Hindlimb muscle (tissue), 1 donor: ENCODE measurements at places on chromosomes 5 and 9.

DNA sequence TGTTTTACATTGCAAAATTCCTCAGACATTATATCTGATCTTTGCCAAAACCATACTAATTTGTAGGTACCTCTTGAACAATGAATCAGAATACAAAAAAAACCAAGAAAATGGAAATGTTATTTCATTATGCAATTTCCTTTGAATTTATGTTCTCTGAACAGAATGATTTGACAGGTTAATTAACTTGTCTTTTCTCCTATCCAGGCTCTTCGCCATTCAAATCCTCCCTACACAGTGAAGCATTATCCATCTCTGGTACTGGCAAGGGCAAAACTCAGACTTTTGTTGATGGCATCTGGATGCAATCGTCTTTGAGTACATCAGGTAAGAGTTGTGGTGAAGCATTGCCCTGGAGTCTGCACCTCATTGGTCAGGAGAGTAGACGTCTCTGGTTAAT is 655.7 kb upstream of the ITGA1 start:
- DNase-seq, result no peak

GRCh38 chr9:23551311-23551721 is 274.7 kb downstream of the ELAVL2 start:
- DNase-seq, result no peak

GRCh38 chr5:174807471-174807870 is 83.1 kb downstream of the MSX2 start:
- DNase-seq, result no peak

- DNase-seq, result no peak
These were observed 9.3 kb upstream of the NRARP start for GRCh38 chr9:137311171-137311985.

GRCh38 chr5:77064040-77064439 is 23.0 kb downstream of the ZBED3 start:
- no peak for DNase-seq

DNA sequence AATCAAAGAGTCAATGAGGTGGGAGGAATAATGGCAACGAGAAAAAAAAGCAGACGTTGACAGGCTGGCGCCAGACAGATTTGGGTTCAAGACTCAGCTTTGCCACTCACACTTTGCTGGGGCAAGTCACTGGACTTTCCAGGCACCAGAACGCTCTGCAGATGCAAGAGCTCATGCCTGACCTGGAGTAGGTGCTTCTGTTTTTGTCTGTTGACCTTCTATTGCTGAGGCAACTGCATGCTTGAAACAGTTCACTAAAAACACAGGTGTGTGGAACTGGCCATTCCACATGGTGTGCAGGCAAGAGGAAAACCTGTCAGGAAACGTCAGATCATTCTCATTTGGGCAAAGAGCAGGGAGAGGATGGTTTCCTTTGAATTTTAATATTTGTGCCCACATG is 161.2 kb upstream of the SMIM23 start:
- DNase-seq, result no peak

DNA sequence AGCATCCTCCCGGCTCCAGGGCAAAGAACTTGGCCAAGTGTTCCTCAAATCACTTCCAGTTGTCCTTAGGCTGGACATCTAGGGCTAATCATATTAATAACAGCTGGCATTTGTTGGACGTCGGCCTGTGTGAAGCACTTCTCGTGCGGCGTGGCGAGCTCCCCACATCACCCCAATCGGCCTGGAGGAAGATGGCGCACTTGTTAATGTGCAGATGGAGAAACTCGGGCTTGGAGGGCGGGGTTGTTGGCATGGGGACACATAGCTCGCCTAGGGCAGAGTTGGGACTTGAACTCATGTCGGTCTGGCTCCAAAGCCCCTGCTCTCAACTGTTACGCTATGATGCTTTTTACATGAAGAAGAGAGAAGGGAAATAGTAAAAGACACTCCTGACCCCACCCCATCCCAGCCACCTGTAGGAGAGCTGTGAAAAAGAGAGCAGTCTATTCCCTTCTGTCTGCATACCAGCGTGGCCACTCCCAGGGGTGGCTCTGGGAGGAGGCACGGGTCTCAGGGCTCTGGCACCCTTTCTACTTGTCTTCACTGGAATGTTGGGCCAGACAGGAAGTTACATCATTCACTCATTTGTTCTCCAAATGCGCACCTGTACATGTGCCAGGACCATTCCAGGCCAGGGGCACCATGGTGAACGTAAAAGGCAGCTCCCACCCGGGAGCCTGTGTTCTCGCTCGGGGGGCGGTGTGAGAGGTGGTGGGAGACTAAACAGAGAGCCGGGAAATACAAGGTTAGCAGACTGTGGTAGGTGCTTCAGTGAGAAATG is 12.8 kb upstream of the NUP214 start:
- DNase-seq, result no peak

DNA sequence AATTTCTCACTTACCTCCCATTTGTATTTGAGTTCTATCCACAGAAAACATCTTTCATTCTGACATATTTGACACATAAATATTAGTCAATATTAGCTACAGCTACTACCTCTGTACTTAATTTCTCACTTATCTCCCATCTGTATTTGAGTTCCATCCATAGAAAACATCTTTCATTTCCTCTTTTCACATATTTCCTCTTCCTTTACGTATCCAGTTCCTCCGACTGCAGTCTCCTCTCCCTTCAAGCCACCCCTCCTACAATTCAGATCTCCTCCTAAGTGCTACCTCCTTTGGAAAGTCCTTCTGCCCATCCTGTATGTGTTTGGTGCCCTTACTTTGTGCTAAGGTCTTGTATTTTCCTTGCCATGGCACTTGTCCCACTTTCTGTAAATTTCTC is 1.6 kb downstream of the SREK1IP1 start:
- DNase-seq, result no peak

GRCh38 chr5:431001-431710 is 11.8 kb upstream of the EXOC3 start:
- peak; percentile 70 for DNase-seq

- no peak for DNase-seq
These were observed 101.3 kb downstream of the GADD45G start for GRCh38 chr9:89706086-89706485.

- DNase-seq, result no peak
These were observed 3.4 kb upstream of the FAF2 start for GRCh38 chr5:176444742-176445141.

- DNase-seq, result no peak
These were observed 2.2 kb downstream of the SPOCK1 start for GRCh38 chr5:137496919-137497318.

DNA sequence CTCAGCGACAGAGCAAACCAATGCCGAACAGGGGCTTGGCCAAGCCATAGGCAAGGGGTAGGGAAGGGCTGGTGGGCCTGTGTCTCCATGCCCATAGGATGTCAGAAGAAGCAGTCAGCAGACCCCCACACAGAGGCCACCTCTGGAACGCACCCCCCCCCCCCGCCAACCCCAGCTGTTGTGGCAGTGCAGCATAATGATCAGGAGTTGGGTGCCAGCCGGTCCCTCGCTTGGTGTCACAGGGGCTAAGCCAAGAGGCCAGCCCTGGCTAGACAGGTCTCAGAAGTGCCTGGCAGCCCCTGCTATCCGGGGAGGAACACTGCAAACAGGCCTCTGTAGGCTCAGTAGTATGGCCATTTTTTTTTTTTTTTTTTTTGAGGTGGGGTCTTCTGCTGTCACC is 3.7 kb upstream of the MXD3 start:
- no peak for DNase-seq

DNA sequence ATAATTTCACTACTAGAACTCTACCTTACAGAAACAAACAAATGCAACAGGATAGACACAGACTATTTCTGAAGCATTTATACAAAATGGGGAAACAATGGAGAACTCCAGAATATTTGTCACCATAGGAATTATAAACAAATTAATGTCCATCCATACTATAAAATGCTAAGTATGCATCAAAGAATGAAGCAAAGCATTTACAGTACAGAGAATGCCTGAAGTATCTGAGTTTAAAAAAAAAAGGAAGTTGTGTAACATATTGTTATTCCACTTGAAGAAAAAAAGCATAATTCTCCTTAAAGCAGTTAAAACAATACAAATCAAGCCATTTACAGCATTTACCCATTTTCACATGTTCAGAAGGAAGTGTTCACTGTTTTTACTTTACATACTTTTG is 53.0 kb downstream of the DROSHA start:
- DNase-seq, result no peak

- no peak for DNase-seq
These were observed 191.6 kb downstream of the C9orf152 start for GRCh38 chr9:110016340-110016739.

GRCh38 chr9:108417726-108418125 is 438.1 kb downstream of the ACTL7B start:
- no peak for DNase-seq

DNA sequence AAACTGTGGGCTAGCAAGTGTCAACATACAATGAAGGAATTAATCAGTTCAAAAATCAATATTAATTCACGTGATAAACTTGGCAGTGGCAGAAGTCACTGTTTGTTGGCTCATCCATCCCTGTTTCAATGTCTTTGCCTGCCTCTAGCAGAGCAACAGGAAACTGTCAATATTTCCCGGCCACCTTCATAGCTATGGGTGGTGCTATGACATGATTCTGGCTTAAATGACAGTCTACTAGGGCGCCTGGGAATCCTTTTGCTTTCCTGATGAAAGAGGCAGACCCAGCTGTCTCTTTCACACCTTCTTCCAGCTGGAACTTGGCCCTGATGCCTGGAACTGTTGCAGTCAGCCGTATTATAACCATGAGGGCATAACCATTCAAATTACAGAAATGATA is 72.1 kb upstream of the DNAH5 start:
- DNase-seq, result no peak

GRCh38 chr9:134661299-134661698 is 19.7 kb downstream of the COL5A1 start:
- DNase-seq, result no peak

- no peak for DNase-seq
These were observed 46.5 kb downstream of the GOLM1 start for GRCh38 chr9:86052556-86053468.

DNA sequence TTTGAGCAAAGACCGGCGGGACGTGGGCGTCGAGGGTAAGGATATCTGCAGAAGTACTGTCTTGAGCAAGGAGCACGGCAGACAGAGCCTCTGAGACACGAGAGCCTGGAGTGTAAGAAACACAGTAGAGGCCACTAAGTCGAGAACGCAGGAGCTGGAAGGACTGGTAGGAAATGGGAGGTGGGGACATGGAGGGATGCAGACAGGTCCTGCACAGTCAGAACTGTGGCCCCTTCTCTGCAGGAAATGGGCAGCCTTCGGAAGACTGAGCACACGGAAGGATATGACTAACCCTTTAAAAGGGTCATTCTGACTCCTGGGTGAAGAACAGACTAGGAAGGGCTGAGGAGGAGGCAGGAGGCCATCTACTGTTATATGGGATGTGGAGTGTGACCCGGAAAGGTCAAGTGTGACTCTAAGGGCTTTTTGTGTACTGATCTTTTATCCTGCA is 1.4 kb upstream of the CAMSAP1 start:
- DNase-seq, result no peak

- no peak for DNase-seq
These were observed 51.9 kb upstream of the COL5A1 start for GRCh38 chr9:134589748-134590147.

GRCh38 chr5:107526270-107526937 is 144.3 kb downstream of the EFNA5 start:
- no peak for DNase-seq

DNA sequence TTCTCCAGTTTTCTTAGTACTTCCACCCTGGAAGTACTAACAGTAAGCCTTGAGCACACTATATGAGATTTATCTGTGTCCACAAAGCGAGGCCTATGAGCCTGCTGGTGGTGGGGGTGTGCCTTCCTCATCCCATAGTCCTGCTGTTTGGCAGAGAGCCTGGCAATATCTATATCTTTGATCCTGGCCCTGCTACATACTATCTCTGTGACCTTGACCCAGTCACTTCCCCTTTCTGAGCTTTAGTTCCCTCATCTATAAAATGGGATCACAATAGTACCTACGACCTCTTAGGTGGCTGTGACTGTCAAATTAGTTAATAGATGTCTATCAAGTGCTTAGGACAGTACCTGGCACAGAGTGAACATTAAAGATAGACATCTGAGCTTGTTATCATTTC is 114.6 kb upstream of the SAP30L start:
- DNase-seq, result no peak

DNA sequence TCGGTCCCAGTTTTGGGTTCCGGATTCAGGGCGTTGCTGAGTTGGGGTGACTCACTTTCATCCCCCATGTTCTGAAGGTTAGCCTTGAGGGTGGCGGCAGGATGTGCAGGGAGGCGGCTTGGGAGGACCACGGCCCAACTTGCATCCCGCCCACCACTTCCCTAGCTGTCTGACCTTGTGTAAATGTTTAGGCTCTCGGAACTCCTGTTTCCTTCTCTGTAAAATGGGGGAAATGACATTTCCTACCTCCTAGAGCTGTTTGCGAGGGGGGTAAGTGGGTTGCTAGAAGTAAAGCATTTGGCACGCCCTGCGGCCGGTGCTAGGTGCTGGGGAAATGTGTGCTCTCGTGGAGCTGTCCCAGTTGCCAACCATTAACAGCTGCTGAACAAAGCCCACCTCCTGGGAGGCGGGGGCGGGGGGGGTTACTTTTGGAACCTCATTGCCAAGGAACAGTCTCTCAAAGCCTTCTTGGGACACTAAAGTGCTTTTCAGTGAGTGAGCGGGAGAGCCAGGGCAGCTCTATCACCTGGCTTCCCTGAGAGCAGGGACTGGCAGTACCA is 27.5 kb downstream of the PTGES2 start:
- no peak for DNase-seq

DNA sequence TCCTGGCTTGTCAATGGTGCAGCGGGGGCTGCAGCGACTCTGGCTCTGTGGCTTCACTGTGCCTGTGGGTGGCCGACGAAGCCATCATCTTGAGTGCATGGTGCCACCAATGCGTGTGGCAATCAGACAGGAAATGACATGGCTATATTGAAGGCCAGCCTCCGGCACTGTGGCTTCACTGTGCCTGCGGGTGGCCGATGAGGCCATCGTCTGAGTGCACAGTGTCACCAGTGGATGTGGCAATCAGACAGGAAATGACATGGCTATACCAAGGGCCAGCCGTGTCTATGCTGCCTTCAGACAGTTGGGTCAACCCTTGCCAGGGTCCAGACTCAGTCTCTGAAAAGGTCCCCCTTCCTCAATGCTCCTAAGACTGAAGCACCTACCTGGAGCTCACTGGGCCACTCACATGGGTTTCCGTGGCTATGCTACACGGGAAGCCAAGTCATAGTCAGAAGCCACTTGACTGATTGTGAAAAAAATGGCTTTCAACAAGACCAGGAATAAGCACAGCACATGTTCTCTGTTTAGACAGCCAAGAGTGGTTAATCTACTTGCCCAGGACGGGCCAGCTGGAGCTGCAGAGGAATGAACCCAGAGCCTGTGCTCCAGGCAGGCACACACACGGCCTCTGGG is 67.5 kb upstream of the S1PR3 start:
- DNase-seq, result no peak

GRCh38 chr9:35871545-35871944 is 1.3 kb upstream of the OR13J1 start:
- no peak for DNase-seq

- no peak for DNase-seq
These were observed 7.5 kb upstream of the REEP5 start for GRCh38 chr5:112929336-112930081.

DNA sequence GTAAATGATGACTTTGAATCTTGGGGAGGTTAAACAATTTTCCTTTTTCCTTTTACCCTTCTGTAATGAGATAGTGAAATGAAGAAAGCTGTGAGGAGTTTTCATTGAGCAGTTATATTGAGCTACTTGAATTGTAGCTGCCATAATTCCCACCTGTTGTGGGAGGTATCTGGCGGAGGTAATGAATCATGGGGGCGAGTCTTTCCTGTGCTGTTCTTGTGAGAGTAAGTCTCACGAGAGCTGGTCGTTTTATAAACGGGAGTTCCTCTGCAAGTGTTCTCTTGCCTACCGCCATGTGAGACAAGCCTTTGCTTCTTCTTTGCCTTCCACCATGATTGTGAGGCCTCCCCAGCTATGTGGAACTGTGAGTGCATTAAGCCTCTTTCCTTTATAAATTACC is 258.4 kb downstream of the FER start:
- DNase-seq, result no peak
